Vagina (tissue), 2 donors: ENCODE measurements at places on chromosomes 6 and 20. TPM values are rescaled to one million over a fixed set of nuclear protein-coding genes. Genes with fewer than 3 reads are reported as not detected.

NKX2-2 gene
- total RNA-seq: not detected

BFSP1 gene
- 0.49 TPM for total RNA-seq

SUPT3H gene
- 4.2 TPM for total RNA-seq

KIF16B gene
- 27.7 TPM for total RNA-seq

MYH7B gene
- under 0.01 TPM for total RNA-seq

CGA gene
- total RNA-seq: not detected
